ENCODE measurements at places on chromosomes 3 and 15.

- peaks cover 83% of the 10 kb centered on the region for H3K36me3 ChIP-seq
- no peaks in the 10 kb centered on the region for H3K27me3 ChIP-seq
- no peak overlapping the region for H3K27ac ChIP-seq
- no peak overlapping the region for H3K4me3 ChIP-seq
Measured at GRCh38 chr15:92960996-92961681, 61.0 kb downstream of the CHD2 start.

DNA sequence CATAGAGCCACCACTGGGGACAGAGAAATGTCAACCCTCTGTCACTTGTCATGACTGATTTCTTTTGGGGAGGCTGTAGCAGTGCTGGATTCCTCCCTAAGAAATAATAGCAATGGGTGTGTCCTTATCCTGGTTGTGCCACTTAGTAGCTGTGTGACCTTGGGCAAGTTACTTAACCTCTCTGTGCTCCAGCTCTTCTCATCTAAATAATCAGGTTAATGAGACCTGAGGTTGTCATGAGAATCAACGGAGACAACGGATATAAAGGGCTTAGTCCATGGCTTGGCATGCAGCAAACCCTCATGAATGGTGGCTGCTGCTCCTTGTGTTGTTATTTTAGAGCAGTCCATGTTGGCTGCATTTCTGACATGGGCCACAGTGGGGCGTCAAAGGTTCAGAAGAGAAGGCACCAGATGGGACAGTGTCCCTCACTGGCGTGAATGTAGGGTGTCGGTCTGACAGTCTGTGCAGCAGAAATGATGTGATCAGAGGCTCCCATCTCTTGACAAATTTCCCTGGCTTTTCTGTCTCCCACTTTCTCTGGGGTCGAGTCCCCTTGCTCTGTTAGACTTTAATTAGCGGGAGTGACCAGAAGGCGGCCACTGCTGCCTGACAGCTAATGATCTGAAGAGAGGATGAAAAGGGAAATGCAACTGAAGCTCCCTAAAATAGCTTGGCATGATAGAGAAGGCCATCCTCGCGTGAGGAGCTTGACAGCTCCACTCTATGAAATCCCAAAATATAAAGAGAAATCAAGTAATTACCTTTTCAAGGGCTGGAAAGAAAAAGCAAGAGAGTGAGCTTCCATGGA is 209.4 kb downstream of the CADPS start:
- no peak overlapping the region for H3K27ac ChIP-seq
- H3K4me3 ChIP-seq: no peak overlapping the region
- peaks cover 16% of the 10 kb centered on the region for H3K4me1 ChIP-seq
- peaks cover 7% of the 10 kb centered on the region for H3K27me3 ChIP-seq
- peak; percentile 58 for DNase-seq

- H3K4me1 ChIP-seq: no peaks in the 10 kb centered on the region
- no peaks in the 10 kb centered on the region for H3K36me3 ChIP-seq
- H3K27ac ChIP-seq: no peak overlapping the region
- no peak overlapping the region for H3K4me3 ChIP-seq
- H3K27me3 ChIP-seq: no peaks in the 10 kb centered on the region
Measured at GRCh38 chr3:172946061-172946460, 195.0 kb downstream of the SPATA16 start.

- H3K4me3 ChIP-seq: no peak overlapping the region
- H3K36me3 ChIP-seq: no peaks in the 10 kb centered on the region
- no peak overlapping the region for H3K27ac ChIP-seq
- peaks cover 8% of the 10 kb centered on the region for H3K27me3 ChIP-seq
Measured at GRCh38 chr15:89586651-89587050, 11.4 kb downstream of the TICRR start.

DNA sequence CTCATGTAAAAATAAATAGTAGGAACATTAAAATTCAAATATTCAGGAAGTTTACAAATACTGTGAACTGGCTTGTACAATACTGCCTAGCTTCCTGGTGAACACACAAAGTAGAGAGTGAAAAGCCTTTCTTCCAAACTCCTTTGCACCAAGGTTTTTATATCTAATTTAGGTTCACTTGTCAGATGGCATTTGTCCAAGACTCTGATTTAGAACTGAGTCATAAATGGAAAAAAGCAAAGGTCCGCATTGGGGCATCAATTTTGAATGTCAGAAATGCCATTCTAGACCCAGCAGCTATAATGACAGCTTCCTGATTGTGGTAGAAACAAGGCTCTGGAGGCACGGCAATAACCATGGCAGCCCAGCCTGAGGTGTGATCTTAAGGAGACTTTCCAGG is 160.7 kb downstream of the PDE8A start:
- H3K4me1 ChIP-seq: no peaks in the 10 kb centered on the region
- no peak overlapping the region for H3K27ac ChIP-seq
- DNase-seq: no peak
- H3K27me3 ChIP-seq: no peaks in the 10 kb centered on the region

GRCh38 chr15:58309963-58310928 is 121.5 kb upstream of the LIPC start:
- H3K27me3 ChIP-seq: no peaks in the 10 kb centered on the region
- H3K27ac ChIP-seq: peak overlapping the region; percentile 47
- no peaks in the 10 kb centered on the region for H3K36me3 ChIP-seq
- no peak overlapping the region for H3K4me3 ChIP-seq

GRCh38 chr3:153753035-153753434 is 368.2 kb upstream of the ARHGEF26 start:
- no peak overlapping the region for H3K27ac ChIP-seq
- H3K4me3 ChIP-seq: no peak overlapping the region
- no peaks in the 10 kb centered on the region for H3K4me1 ChIP-seq

GRCh38 chr3:8899876-8900460 is 63.3 kb downstream of the RAD18 start:
- H3K4me3 ChIP-seq: no peak overlapping the region
- H3K4me1 ChIP-seq: peaks cover 10% of the 10 kb centered on the region
- H3K27ac ChIP-seq: no peak overlapping the region

- DNase-seq: peak; percentile 88
- H3K4me3 ChIP-seq: peak overlapping the region; percentile 9
- peak overlapping the region; percentile 95 for H3K27ac ChIP-seq
- H3K36me3 ChIP-seq: peaks cover 7% of the 10 kb centered on the region
Measured at GRCh38 chr3:46866720-46867549, 3.7 kb upstream of the MYL3 start.

DNA sequence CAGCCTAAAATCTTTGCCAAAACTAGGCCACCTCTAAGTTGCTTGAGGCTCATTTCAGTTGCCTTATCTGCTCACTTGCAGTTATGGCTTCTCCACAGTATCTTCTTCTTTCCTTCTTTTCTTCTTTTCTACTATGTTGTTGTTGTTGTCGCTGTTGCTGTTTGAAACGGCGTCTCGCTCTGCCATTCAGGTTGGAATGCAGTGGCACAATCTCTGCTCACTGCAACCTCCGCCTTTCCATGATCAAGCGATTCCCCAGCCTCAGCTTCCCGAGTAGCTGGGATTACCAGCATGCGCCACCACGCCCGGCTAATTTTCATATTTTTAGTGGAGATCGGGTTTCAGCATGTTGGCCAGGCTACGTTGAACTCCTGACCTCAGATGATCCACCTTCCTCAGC is 210.8 kb upstream of the NR2F2 start:
- no peak overlapping the region for H3K27ac ChIP-seq
- no peak for DNase-seq
- H3K4me1 ChIP-seq: no peaks in the 10 kb centered on the region
- H3K4me3 ChIP-seq: no peak overlapping the region
- no peaks in the 10 kb centered on the region for H3K27me3 ChIP-seq

- H3K4me3 ChIP-seq: no peak overlapping the region
- no peaks in the 10 kb centered on the region for H3K36me3 ChIP-seq
- H3K4me1 ChIP-seq: no peaks in the 10 kb centered on the region
- H3K27me3 ChIP-seq: no peaks in the 10 kb centered on the region
- no peak for DNase-seq
Measured at GRCh38 chr3:163056874-163057497, 1560.4 kb downstream of the OTOL1 start.

DNA sequence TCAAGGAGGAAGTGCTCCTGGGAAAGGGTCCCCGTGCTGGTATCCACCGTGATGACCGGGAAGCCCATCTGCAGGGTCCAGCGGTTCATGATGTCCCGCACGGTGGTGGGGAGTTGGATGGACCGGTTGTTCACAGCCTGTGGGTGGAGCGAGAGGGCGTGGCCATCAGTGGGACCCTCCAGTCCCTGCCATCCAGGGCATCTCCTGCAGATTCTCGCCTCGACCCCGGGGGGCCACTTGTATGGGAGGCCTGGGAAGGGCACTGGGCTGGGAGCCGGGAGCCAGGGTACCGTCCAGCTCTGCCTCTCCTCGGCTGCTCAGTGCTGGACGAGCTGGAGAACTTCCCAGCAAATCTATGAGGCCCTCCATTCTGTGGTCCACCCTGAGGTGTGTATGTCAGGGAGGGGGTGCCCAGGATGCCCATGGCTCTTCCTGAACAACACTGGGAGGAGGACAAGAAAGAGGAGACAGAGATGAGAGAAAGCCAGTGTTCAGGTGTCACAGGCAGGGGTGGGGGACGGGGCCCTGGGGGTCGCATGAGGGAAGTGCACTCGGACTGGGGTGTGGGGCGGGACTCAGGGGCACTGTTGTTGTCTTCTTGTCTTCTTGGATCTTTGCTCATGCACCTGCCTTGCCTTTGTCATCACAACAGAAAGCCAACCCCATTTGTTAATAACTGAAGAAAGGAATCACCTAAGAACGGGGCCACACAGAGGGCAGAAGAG is 13.0 kb downstream of the ANPEP start:
- DNase-seq: no peak
- no peaks in the 10 kb centered on the region for H3K4me1 ChIP-seq
- no peak overlapping the region for H3K4me3 ChIP-seq
- no peak overlapping the region for H3K27ac ChIP-seq
- no peaks in the 10 kb centered on the region for H3K27me3 ChIP-seq

- H3K4me1 ChIP-seq: peaks cover 7% of the 10 kb centered on the region
- no peak for DNase-seq
- no peaks in the 10 kb centered on the region for H3K27me3 ChIP-seq
- no peak overlapping the region for H3K27ac ChIP-seq
Measured at GRCh38 chr3:98688363-98688762, 74.8 kb upstream of the ST3GAL6 start.

DNA sequence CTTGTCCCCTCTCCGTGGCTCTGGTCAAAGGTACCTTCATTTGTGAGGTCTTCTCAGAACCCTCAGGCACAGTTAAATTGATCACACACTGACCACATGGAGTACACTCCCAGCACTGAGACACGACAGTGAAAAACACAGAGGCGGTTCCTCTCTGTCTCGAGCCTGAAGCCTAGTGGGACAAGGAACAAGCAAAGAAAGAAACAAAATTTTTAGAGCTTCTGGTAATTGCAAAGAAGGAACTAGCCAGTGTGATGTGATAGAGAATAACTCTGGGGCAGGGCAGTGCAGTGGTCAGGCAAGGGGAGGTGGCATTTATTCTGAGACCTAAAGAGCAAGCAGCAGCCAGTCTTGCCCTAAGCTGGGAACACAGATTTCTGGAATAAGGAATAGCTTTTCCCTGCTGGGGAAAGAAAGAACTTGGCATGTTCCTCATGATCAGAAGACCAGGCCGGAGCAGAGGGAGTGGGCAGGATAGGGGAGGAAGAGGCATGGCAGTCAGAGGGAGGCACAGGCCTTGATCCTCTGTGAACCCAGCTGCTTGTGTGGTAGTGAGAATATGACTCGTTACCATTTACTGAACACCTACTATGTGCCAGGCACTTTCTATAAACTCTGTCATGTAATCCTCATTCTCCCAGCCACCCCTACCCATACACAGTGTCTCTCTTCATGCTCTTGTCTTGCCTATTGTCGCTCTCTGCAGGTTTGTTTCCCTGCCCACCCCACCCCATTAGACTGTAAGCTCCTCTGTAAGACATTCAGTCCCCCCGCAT is 262.3 kb upstream of the HES1 start:
- no peak for DNase-seq
- peaks cover 15% of the 10 kb centered on the region for H3K4me1 ChIP-seq
- no peaks in the 10 kb centered on the region for H3K36me3 ChIP-seq

GRCh38 chr3:5136211-5136918 is 14.3 kb downstream of the ARL8B start:
- no peaks in the 10 kb centered on the region for H3K36me3 ChIP-seq
- no peak for DNase-seq
- H3K27me3 ChIP-seq: no peaks in the 10 kb centered on the region
- H3K27ac ChIP-seq: no peak overlapping the region

DNA sequence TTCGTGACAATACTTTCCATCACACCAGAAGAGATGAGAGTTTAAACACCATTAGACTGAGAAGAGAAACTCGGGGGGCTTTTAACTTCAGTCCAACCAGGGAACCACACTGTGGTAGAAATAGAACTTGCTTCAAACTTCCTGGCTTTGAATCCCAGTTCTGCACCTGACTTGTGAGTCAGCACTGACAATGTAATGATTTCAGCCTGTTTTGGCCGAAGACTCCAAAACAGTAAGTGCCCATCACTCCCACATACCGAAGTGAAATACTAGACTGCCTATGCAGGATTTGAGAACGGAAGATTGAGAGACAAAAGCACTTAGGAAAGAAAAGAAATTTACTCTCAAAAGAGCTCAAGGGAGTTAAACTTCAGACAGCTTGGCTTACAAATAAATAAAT is 27.0 kb downstream of the C2CD4B start:
- no peaks in the 10 kb centered on the region for H3K36me3 ChIP-seq
- DNase-seq: no peak
- H3K4me1 ChIP-seq: no peaks in the 10 kb centered on the region
- H3K27ac ChIP-seq: no peak overlapping the region
- no peak overlapping the region for H3K4me3 ChIP-seq

DNA sequence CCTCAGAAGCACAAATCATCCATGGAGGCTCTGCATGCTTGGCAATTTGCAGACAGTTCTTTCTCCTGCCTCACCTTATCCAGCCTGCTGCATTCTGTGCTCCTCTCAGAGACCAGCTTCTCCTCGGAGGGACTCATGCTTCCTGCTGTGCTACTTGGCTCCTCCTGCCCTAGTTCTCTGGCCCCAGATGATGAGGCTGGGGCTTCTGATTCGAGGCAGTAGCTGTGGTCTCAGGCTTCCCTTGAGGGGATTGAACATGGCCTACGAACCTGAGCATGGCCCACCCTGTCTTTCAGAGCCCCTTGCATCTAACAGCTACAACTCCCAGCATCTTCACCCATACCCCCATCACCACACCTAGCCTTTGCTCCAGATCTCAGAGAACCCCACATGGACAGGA is 6.7 kb downstream of the VIPR1 start:
- DNase-seq: no peak
- H3K36me3 ChIP-seq: no peaks in the 10 kb centered on the region
- H3K27ac ChIP-seq: no peak overlapping the region

- DNase-seq: no peak
- no peaks in the 10 kb centered on the region for H3K27me3 ChIP-seq
- no peaks in the 10 kb centered on the region for H3K36me3 ChIP-seq
- H3K27ac ChIP-seq: no peak overlapping the region
- H3K4me1 ChIP-seq: peaks cover 5% of the 10 kb centered on the region
Measured at GRCh38 chr3:98008855-98009254, 26.3 kb downstream of the GABRR3 start.

Measured in left ventricle myocardium inferior (tissue), 1 donor.